CD4-positive, alpha-beta T cell treated with Interleukin-15 for 4 hours (primary cell): ENCODE measurements at places on chromosomes 2 and 18.

DNA sequence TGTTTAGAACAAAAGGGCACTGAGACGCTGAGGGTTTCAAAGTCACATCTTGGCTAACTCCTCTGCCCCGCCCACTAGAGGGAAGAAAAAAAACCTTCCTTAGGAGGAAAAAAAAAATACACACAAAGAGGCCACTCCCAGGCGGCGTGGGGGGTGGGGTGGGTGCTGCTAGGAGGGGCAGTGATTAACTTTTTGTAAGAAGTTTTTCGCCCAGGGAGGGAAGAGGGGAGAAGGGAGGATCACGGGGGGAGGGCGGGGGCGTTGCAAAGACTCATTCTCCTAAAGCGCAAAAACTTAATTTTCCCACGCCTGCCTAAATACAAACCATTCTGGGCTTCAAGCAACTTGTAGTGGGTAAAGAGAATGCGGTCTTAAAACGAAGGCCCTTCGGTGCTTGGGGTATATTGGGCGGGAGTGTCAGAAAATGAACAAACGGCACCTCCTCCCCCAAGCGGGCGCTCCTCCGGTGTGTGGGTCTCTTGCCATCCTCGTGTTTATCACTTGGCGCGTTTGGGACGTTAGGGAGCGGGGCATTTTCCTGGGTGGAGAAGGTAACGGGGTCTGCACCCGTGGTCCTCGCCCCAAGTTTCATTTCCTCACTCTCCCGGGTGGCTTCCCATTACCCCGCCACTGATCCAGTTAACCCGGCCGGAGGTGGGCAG lies 1.7 kb downstream of the CXCR4 start:
- DNase-seq, result peak; percentile 87

- DNase-seq, result no peak
Observed at GRCh38 chr18:52936931-52937330, 596.9 kb downstream of the DCC start.

GRCh38 chr18:77061281-77061945 lies 71.2 kb downstream of the MBP start:
- DNase-seq, result no peak

DNA sequence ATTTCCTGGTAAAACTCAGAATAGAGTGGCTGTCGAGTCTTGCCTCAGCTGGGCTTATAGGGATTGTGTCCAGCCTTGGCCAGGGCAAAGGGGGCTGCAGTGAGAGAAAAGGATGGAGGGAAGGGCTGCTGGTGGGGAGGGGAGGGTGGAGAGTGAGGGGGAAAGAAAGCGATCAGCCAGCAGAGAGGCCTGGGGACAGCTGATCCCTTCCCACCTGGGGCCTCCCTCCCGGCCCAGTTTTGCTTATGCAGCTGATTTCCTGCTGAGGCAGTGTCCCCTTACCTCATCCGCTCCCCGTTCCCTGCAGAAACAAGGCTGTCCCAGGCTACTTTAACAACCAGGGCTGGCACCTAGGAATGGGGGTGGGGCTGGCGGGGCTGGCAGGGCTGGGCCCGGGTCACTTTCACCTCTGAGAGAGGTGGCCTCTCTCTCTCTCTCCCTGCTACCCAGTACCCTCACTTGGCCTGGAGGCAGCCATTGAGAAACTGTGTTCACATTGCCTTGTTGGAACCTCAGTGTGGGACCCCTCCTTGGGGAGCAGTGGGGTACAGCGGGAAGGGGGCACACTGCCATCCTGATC lies 12.2 kb upstream of the GMPPA start:
- DNase-seq, result no peak

- DNase-seq, result no peak
Observed at GRCh38 chr18:40851014-40851429, 1104.0 kb upstream of the PIK3C3 start.

- no peak for DNase-seq
Observed at GRCh38 chr2:230976671-230977171, 19.2 kb upstream of the SPATA3 start.

DNA sequence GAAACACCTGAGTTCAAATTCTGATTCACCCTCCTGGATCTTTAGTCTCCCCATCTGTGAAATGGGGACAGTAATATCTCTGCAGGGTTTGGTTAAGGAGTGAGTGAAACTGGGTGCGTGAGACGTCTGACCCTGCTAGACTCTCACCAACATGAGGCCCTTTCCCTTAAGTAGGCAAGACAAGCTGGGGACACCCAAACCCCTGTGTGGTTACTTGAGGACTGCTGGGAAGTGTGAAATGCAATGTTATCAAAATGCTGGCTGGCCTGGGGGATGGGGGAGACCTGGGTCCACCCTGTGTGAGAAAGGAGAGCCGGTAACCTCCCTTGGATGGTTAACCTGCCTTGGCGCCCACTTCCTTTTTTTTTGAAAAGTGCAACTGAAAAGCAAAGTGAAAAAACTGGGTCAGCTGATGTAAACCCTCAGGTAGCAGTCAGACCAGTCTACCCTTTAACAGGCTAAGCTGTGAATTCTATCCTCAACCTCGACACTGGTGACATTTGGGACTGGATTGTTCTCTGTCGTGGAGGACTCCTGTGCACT lies 82.3 kb downstream of the INPP5D start:
- peak; percentile 29 for DNase-seq

DNA sequence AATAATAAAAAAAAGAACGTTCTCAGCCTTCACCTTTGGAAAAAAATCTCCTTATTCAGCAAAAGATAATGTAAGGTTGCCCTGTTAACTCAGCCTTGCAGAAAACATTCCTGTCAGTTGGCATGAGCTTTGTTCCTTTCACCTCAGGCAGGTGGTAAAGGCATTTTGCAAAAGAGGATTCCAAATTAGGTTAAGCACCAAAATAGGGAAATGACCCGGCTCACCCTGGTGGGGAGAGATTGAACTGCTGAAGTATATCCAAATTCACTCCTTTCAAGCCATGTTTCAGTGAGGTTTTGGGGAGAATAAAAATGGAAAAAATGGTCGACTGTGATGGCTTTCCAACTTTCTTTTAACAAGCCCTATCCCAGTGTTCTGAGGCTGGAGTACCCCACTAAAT lies 1988.8 kb upstream of the PIK3C3 start:
- DNase-seq, result no peak

DNA sequence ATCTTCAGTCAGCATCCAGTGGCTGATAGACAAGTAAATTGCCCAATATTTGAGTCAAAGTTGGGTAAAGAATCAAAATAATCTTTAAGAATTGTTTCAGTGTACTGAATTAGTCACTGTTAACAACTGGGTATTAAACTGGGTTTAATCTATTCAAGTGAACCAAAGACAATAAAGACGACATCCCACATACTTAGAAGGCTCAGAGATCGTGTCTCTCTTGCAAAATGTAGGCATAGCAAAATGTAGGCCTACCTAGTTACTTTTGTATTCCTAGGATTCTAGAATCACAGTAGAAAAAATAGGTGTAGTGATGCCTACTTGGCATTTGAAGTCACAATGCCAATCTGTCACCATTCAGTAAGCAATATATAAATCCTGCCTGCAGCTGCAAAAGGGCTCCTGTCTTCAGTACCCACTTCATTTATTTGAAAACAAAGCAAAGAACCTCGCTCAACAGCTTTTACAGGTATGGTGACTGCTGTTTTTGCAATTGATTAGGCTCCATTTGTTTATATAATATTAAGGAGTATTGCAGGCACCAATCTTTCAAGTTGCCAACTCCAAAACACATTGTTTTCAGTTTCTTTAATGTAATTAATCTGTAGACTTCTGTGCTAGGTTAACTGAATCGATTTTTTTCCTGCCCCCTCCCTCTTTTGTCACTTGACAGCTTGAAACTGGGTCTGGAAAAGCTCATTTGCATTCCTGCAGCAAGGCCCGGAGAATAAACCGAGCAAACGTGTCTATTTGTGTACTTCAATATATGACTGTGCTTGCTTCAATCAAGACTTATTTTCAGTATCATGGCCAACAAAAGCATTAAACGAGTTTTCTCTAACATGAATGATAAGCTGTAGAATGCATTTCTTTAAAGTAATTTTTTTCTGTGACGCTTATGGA lies 1074.9 kb downstream of the TDRD15 start:
- DNase-seq, result no peak

DNA sequence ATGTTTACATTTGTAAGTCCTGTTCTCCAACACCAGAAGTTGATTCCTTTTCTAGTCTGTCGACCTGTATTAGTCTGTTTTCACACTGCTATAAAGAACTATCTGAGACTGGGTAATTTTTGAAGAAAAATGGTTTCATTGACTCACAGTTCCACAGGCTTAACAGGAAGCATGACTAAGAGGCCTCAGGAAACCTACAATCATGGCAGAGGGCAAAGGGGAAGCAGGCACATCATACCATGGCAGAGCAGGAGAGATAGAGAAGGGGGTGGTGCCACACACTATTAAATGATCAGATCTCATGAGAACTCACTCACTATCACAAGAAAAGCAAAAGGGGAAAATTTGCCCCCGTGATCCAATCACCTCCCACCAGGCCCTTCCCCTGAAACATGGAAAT lies 112.8 kb upstream of the MAP3K20 start:
- DNase-seq, result no peak

DNA sequence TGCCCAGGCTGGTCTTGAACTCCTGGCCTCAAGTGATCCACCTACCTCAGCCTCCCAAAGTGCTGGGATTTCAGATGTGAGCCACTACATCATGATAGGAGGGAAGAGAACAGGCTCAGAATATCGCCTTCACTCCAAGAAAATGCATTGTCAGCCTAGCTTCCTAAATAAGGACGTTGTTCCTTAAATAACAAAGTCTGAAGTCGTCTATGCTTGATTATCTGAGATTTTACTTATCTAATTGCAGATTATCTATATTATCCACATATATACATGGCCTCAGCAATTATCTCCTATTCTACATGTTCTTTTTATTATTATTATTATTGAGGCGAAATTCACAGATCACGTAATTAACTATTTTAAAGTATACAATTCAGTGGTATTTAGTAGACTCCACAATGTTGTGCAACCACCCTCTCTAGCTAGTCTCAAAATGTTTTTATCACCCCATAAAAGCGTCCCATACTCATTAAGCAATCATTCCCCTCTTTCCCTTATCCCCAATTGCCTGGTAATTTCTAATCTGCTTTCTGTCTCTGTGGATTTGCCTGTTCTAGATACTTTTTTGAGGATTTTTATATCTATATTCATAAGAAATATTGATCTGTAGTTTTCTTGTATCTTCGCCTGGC lies 95.1 kb upstream of the RFX8 start:
- DNase-seq, result no peak

DNA sequence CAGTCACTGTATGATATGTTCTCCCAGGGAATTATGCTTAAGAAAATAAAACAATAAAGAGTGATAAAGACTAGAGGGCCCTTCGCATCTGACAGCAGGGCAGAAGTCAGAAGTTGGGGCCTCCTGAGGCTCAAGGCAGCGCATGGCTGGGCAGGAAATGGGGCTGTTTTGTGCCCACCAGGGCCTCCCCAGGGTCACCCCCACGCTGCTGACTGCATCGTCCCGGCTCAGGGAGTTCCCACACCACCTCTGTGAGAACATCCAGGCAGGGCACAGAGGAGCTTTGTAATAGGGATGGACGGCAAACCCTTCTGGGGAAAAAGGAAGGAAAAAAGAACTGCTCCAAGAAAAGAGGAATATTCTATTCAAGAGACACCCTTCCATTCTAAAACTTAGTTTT lies 41.2 kb downstream of the PAX3 start:
- DNase-seq, result no peak

DNA sequence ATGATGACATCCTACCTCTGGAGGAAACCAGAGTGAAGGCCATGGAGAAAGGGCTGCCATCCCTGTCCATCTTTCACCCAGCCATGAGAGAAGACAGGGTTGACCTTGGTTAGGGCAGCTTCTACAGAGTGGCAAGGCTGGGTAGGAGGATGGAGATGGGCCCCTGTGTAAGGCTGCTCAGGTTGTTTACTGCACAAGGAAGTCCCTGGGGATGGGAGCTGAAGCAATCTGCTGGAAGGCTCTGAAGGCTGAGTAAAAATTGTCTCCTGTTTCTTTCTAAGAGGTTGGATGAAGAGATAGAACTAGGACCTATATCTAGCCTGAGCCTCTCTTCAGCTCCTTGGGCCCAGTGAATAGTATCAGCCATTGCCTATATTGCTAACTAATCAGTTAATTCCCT lies 14.4 kb downstream of the ELMOD3 start:
- DNase-seq, result no peak

DNA sequence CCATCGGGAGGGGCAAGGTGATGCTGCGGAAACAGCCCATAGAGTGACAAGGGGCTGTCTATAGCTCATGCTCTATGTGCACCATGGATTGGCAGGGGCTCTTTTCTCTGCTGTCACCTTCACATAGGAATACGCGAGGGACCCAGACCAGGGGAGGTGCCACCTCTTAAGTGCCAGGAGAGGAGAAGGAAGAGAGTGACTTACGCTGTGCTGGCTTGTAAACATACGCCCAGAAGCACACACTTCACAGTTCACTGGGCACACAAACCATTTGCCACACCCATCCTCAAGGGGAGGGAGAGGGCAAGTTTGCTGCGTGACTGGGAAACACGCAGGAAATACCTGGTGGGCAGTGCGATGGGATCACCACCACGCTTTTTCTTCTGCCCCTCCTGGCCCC lies 65.1 kb upstream of the GPR45 start:
- no peak for DNase-seq

GRCh38 chr18:30971338-30971956 lies 71.1 kb downstream of the DSC3 start:
- DNase-seq, result peak; percentile 10

- DNase-seq, result no peak
Observed at GRCh38 chr2:149709496-149710263, 122.1 kb upstream of the MMADHC start.

GRCh38 chr2:4381773-4382172 lies 678.4 kb downstream of the DCDC2C start:
- no peak for DNase-seq

DNA sequence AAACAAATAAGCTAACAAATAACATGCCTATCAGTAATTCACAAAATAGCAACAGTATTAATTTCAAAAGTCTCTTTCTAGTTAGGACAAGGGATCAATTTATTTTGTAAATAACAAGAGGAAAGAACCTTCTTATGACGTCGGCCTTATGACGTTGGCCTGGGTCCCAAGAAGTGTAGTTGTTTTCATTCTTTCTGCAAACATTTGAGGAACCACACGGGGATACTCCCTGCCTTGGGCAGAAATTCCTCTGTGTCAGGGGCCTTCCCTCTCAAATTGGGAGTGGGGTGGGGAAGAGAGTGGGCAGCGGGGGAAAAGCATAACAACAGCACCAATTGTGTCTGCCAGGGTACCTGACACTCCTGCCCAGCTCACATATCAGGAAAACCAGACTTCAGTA lies 1.3 kb downstream of the CCDC68 start:
- no peak for DNase-seq

DNA sequence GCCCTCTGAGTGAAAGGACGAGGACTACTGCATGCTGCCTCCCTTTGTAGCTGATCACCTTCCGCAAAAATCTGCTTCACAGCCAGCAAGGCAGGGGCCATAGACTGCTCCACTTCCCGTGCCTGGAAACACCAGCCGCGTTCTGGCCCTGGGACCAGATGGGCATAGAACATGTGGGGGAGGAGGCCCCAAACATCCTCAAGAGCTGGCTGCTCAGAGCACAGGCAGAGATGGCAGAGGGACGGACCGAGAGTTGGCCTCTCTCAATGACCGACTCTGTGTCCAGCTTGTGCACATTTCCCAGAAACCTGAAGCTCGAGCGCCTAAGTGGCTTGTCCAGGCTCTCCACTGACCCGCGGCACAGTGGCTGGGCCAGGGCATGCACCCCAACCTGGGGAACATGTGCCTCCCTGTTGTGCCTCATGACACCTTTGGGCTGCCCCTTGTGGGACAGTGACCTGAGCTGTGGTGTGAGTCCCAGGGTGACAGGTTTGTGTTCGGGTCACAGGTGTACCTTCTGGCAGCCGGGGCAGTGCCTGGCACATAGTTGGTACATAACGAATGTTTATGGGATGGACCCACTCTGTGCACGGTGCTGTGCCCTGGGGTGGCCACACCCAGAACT lies 9.1 kb downstream of the KCNF1 start:
- DNase-seq, result no peak
